ENCODE measurements at places on chromosomes 7 and 10.

DNA sequence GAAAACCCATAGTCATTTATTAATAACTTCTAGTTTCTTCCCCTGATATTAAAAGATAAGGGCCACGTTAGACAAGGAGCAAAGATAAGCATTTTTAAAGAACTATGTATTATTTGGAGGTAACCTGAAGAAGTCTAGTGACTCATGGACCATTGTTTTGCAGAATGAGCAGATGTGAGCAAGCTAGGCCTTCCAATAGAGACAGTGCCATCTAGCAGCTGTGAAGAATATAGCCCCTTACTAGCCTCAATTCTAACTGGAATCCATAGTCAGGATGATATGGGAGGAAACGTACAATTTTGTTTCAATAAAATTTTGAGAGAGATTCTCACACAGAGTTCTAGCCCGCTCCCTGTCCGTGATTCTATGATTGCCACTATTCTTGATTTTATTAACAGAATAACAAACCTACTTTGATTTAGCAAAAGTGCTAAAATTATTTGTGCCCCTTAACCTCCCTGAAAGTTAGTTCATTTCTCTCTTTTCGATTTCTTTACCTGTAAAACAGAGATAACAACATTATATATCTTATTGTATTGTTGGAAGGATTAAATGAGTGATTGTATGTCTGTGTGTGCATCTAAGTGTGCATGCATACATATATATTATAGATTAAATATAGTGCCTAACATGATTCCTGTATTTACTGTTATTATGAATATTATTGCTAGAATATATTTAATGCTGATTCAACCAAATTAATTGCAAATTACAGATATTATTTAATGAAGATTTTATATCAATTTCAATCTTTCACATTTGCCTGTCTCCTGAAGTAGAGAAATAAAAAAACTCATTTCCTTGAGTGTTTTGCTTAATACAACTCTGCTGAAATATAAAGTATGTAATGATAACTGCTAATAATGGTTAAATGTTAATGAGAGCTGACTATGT lies 22.7 kb downstream of the FAM237B start:
- DNase-seq: peak; percentile 17

DNA sequence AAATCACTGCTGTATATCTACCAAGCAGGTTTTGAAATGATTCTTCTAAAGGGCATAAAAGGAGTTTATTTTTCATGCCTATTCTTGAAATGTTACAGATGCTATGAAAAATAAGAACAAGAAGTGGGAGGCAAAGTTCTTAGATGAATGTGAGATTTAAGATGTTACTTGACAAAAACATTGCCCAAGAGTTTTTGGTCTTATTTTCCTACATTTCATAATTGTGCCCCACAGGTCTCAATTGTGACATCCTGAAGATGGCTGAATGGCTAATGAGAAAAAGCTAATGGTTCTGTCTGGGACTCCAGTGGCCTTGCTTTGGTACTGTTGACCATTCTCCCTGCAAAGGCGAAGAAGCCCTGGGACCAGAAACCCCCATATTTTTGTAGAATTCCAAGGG lies 43.0 kb upstream of the IFRD1 start:
- no peak for DNase-seq

DNA sequence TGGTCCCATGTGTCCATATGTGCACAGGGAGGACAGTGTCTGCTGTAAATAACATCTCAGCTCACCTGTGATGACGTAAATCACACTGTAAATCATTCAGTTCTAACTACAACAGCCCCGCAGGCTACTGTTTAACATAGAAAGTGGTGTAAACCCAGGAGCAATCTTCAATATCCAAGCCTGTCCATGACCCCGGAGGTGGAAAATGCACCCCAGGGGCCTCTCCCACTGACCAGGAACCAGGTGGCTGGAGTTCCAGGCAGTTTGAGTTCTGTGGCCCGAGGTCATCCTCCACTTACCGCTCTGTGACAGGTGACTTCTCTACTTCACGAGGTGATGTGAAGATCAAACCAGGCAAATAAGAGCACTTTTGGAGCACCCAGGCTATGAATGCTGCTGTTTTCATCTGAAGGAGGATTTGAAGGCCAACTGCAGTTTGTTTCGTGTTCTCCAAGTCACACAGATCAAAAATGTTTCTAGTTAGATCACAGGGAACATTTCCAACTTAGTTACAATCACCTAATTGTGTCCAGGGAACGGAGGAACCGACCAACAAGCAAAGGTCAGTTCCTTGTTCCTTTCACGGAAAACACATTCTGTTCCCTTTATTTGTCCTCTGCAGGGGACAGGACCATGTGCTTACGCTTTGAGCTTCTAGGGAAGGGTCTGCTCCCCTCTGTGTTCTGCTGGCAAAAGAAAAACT lies 131.8 kb downstream of the WDR37 start:
- DNase-seq: no peak

DNA sequence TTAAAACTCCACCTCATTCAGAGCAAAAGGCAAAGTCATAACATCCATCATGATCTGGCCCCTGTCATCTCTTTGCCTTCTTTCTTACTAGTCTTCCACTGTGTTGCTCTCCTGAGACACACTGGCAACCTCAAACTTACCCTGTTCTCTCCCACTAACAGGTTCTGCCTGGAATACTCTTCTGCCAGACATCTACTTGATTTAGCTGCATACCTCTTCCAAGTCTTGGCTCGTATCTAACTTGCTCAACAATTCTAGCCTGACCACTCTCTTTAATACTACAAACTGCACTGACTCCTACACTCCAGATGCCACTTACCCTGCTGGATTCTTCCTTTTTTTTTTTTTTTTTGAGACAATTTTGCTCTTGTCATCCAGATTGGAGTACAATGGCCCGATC lies 167.0 kb upstream of the MTPN start:
- no peak for DNase-seq

DNA sequence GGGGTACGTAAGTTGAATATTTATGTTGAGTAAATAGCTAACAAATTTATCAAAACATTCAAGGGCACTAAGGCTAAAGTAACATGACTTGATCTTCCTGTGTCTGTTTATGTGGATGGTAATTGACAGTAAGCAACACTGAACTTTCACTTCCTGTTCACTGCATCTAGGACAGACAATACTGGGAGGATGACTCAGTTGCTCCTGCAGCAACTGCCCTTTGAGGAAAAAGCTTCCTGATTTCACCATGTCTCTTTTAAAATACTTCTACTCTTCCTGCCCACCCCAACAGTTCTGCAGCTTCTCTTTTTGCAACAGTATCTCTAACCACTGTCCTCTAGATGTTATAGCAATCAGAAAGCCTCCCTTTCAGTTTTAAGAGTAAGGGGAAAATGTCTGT lies 76.6 kb upstream of the HGF start:
- DNase-seq: no peak

GRCh38 chr7:46809886-46810285 lies 772.0 kb downstream of the TNS3 start:
- DNase-seq: no peak

DNA sequence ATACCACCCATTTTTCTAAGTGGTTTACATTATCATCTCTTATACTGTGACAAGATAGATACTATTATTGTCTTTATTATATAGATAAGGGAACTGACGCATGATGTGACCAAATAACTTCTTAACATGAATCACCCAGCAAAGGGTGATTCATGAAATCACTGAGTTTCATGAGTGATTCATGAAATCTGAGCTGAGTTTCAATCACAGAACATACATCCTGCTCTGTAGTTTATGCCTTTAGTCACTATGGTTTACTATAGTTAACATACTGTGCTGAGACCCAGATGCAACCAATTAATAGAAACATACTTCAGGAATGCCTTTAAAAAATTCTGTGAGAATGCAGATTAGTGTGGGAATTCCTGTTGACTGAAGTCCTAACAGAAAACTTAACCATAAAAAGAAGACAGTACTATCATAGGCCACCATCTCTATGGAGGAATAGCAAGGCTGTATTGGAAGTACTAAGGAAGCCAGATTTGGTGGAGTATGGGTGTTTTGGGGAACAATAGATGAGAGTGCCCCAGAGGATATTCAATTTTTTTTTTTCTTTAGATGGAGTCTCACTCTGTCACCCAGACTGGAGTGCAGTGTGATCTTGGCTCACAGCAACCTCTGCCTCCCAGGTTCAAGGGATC lies 43.1 kb upstream of the SEMA3A start:
- DNase-seq: no peak

DNA sequence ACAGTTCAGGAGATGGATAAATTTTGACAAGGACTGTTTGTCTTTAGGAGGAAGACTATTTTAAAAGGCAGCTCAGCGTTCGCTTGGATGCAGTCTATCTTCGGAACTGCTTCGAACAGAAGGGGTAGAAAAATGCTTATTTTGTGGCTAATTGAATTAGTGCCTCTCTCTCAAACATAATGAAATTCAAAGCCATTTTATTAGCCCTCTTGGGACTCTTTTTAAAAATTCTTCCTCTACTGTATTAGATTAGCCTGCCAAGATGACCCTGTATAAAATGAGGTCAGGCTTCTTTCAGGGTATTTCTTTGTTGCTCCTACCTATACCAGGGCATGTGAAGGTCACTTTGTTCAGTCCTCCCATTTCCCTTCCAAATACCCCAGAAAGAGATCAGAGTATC lies 379.2 kb upstream of the NFE2L3 start:
- DNase-seq: no peak

GRCh38 chr7:132878204-132878919 lies 203.5 kb downstream of the CHCHD3 start:
- no peak for DNase-seq

DNA sequence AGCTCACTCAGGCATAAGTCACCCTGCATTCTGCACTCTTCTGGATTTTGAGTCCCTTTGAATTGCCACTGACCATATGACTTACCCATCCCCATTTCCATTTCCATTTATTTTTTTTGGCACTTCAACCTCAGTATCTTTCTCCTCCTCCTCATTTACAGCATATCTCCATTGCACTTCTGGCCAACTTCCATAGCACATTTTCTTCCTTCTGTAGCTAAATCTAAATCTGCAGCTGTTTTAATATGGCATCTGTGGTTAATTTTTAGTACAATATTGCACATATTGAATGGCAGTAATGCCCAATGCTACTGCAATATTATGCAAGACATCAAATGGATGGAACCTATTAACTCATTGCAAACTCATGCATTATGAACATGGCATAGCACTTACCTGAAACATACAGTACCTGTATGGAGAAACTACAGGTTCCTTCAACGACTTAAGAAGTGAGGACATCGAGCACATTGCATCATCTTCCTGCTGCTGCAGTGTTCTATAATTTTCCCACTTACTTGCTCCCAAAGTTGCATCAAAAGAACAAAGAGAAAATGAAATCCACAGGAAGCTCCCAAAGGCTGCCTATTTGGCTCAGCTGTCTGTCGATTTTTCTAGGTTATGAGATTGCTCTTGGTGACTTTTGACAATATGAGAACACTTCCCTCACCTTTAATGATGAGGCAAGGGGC lies 55.7 kb downstream of the LRRTM3 start:
- no peak for DNase-seq

DNA sequence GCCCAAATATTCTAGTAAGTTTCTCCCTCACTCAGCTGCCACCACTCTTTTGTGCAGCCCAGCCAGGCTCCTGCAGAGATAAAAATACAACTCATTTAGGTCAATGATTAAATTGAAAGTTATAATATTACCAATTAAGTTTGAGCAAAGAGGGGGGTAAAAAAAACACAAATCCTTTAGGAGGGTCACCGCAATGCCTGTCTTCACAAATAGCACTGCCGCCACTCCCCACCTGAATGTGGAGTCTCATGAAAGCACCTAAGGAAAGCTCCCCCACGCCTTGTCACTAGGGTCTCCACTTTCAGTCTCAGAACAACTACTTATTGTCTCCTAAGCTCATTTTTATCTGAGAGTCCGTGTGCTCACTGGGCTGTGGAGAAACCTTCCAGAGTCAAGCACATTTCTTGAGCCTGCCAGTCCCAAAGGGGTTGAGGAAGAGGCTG lies 148.7 kb downstream of the FGFR2 start:
- DNase-seq: no peak

- no peak for DNase-seq
These were observed 28.3 kb downstream of the PTPRN2 start for GRCh38 chr7:158559356-158559755.

DNA sequence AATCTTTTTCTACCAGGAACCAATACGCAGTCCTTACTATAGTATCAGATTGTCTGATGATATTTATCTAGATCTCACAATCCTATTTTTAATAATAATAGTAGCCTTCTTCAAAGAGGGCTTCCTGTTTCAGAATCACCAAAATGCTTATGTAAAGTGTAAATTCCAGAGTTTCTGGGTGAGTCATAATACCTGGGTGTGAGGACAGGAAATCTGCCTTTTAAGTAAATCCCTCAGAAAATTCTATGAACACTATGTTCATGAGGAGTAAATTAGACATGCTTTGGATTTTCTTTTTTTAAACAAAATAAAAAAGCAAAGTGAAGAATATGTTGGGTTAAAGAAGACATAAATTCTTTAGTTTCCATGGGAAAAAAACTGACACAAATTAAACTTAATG lies 20.5 kb downstream of the DKK1 start:
- DNase-seq: no peak

- DNase-seq: peak; percentile 52
These were observed 25.5 kb downstream of the NYAP1 start for GRCh38 chr7:100509231-100509630.

DNA sequence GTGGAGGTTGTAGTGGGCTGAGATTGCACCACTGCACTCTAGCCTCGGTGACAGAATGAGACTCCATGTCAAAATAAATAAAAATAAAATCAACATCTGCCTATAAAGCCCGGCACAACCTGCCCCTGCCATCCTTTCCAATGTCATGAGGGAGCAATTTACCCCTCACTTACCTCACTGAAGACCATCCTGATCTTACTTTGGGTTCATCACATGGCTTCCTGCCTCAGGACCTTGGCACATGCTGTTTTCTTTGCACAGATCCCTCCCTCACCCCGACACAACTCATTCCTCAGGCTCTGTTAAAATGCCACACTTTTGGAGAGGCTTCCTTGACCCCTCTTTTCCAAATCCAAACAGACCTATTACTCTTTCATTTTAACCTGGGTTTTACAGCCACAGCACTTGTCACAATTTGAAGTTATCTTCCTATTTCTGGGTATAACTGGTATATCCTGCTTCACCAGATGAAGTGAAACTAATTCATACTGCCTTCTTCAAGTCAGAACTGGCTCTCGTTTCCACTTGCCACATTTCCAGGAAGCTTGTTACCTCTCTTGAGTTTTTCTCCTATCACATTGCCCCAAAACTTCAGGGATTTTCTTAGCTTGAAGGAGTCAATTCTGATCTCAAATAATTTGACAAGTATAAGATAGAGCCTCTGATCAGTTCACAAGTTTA lies 69.3 kb upstream of the PARD3 start:
- no peak for DNase-seq

- no peak for DNase-seq
These were observed 654 bp downstream of the ALKBH4 start for GRCh38 chr7:102463841-102464576.

- no peak for DNase-seq
These were observed 43.4 kb upstream of the MTPN start for GRCh38 chr7:136020556-136020955.

DNA sequence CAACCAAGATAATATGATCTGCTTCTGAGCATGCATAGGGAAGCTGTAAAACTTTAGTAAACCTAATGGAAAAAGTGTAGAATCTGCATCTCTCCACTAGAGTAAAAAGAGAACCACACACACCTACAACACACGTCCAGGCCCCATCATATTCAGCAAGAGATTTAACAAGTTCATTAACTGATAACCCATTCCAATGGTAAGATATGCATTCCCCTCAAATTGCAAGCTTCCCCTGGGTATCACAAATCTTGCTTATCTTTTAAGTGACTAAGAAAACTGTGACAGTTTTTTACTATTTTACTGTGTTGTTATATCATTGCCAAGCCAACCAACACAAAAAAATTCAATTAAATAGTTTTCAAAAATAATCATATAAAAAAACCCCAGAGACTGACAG lies 8.0 kb downstream of the DPY19L1 start:
- no peak for DNase-seq

Data from NCI-H1092 (cell line).